NCI-H748 treated with DMSO at 0.1 percent for 48 hours (cell line): ENCODE measurements at places on chromosomes 1 and 21.

GRCh38 chr1:226529891-226530290, 18.7 kb upstream of the STUM start:
- DNase-seq = no peak

- DNase-seq = peak; percentile 4
Measured at GRCh38 chr1:1122078-1122811, 6.4 kb upstream of the C1orf159 start.

DNA sequence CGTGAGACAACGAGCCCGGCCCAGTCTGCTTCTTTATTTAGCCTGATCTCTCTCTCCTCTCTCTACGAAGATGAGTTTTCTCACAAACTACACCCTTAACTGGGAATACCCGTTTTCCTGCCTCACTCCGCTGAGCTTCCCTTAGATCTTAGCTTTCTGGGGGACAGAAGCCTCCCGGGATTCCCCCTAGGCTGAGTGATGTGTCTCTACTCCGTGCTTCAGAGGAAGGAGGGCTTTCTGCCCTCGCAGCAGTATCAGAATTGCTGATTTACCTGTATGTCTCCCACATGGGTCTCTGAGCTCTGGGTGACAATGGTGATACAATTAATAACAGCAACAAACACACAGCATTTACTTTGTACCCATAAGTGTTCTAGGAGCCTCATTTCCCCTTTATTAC, 1.0 kb downstream of the ZBTB17 start:
- no peak for DNase-seq

GRCh38 chr1:151993734-151994496, at the start of gene S100A10:
S100A10 (minus strand) TSS chr1:151993859; CDS start chr1:151986230, 7,629 bp downstream.
- peak; percentile 50 for DNase-seq

GRCh38 chr1:5682626-5683225, 309.5 kb downstream of the NPHP4 start:
- DNase-seq = no peak

GRCh38 chr1:42738678-42739226, 1.3 kb downstream of the CLDN19 start:
- DNase-seq = no peak

GRCh38 chr1:167196166-167196565, 24.5 kb upstream of the POU2F1 start:
- peak; percentile 23 for DNase-seq

GRCh38 chr21:31683029-31683428, 23.5 kb downstream of the SOD1 start:
- DNase-seq = no peak

GRCh38 chr1:162736633-162737067, 53.9 kb upstream of the HSD17B7 start:
- DNase-seq = no peak

- DNase-seq = no peak
Measured at GRCh38 chr1:177571076-177571475, 398.8 kb downstream of the SEC16B start.

DNA sequence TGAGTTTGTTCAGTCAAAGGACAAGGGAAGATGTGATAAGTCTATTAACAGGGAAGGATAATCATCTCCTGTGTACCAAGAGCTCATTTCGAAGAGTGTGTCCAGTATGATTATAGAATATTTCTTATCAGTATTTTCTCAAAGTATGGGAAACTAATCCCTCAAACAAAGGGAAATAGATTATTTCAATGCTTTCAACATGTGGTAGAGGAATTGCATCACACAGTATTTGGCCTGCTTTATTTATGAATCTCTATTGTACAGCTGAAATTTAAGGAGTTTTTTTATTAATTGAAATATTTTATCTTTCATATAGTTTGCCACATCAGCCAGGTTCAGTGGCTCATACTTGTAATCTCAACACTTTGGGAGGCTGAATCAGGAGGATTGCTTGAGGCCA, 151.0 kb downstream of the CLEC20A start:
- no peak for DNase-seq

DNA sequence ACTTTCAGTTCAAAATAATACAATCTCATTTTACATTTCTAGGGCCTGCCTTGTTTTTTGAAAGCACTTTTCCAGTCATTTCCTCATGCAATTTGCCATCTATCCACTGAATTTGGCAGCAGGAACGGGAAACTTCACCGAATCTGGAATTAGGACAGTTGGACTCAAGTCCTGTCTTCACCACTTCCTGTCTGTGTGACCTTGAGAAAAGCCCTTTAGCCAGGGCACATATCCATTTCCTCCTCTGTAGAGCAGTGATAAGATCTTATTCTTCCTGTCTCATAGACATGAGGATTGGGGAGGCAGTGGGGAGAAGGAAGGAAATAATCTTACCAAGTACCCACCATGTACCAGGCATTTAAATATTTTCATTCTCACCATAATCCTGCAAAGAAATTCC, 12.0 kb downstream of the VAV3 start:
- no peak for DNase-seq

DNA sequence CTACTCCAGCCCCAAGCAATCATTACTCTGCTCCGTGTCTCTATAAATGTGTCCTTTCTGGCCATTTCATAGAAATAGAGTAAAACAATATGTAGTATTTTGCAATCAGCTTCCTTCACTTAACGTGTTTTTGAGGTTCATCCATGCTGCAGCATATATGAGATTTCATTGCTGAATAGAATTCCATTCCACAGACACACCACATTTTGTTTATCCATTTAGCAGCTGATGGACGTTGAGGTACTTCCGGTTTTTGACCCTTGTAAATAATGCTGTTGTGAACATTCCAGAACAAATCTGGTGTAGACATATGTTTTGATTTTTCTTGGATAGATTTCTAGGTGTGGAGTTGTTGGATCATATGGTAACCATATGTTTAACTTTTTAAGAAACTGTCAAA, 30.7 kb downstream of the ADAM30 start:
- no peak for DNase-seq

GRCh38 chr1:23795676-23796465, 4.7 kb downstream of the GALE start:
- no peak for DNase-seq

DNA sequence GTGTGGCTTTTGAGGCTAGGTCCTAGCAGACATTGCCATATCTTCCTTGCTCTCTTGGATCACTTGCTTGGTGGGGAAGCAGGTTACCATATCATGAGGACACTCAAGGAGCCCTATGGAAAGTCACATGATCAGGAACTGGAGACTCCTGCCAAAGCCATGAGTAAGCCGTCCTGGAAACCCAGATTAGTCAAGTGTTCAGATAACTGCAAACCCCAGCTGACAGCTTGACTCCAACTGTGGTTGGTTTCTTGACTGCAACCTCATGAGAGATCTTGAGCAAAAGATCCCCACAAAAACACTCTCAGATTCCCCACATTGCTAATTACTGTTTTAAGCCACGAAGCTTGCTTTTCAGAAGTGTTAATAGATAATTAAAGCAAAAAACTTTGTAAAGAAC, 58.6 kb downstream of the CACNA1E start:
- DNase-seq = no peak

GRCh38 chr1:156198831-156199349, 5.0 kb downstream of the SLC25A44 start:
- no peak for DNase-seq

DNA sequence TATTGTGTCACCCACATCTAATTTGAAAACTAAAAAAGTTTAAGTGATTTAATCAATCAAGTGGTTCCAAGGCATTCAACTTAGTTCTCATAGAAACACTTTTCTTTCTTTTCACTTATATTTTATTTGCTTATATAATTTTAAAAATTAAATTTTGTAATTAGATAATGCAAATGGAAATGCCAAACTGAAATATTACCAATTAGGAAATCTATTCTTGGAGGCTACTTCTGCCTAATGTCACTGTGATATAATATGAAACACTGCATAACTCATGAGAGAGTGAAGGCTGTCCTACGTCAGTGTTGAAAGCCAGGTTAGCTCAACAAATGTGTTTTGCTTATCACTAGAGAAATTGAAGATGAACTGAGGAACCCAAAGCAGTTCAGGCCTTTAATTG, 18.3 kb upstream of the SHCBP1L start:
- DNase-seq = no peak

DNA sequence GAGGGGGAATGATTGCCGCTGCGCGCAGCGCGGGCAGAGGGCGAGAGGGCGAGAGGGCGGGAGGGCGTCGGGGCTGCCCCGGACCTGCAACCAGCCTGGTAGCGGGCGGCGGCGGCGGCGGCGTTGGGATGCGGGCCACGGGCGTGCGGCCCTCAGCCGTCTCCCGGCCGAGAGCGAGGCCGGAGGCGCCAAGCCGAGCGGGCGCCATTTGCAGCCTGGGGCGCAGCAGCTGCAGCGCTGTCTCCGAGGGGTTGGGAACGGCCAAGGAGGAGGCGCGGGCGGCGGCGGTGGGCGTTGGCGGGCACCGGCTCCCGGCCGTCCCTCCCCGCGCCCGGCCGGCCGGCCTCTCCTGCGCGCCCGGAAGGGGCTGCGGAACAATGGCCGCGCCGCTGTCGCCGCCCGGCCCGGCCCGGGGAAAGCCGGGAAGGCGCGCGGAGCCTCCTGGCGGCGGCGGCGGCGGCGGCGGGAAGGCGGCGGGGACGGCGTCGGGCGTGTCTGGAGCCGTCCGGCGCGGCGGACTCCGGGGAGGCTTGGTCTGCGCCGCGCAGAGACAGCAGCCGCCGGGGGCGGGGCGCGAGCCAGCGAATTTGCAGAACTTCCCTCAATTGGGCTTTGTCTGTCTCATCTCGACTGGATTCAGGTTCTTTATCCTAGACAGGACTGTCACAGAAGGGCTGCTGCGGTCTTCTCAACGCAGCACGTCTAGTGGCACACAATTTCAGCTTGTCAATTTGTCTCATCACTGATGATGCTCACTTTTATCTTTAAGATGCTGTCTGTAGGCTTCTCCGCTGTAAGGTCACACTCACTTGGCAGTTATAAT, 35.7 kb downstream of the ZBTB8B start:
- DNase-seq = peak; percentile 7

- no peak for DNase-seq
Measured at GRCh38 chr1:30753118-30753517, 4.5 kb downstream of the LAPTM5 start.

DNA sequence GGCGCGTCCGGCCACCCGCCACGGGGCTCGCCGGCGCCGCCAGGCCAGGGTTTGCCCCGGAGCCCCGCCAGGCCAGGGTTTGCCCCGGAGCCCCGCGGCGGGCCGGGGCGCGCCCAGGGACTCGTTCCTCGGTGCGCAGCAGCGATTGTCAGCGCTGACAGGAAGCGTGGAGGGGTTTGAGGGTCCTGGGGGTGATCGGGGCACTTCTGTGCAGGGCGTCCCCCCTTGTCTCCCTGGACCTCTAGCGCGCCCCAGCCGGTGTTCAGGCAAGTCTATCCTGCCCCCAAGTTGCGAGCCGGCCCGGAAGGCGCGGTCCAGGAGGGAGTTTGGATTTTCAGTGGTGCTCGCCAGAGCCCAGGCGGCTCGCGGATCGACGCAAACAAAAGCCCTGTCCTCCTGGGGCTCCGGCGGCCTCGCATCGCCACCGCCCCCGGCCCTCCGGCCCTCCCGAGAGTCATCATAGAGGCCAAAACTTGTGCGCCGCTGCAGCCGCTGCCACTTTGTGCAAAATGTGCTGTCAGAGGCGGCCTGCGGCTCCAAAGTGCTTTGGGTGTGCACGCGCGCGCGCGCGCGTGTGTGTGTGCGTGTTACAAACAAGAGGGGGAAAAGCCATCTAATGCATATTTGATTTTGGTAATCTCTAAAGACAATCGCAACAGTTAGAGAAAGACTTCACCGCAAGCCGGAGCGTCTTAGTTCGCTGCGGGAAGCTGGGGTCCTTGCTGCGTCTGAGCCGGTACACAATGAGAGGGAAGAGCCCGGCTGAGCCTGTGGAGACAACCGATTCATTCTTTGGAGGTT, 1.0 kb downstream of the ROR1 start:
- DNase-seq = no peak

DNA sequence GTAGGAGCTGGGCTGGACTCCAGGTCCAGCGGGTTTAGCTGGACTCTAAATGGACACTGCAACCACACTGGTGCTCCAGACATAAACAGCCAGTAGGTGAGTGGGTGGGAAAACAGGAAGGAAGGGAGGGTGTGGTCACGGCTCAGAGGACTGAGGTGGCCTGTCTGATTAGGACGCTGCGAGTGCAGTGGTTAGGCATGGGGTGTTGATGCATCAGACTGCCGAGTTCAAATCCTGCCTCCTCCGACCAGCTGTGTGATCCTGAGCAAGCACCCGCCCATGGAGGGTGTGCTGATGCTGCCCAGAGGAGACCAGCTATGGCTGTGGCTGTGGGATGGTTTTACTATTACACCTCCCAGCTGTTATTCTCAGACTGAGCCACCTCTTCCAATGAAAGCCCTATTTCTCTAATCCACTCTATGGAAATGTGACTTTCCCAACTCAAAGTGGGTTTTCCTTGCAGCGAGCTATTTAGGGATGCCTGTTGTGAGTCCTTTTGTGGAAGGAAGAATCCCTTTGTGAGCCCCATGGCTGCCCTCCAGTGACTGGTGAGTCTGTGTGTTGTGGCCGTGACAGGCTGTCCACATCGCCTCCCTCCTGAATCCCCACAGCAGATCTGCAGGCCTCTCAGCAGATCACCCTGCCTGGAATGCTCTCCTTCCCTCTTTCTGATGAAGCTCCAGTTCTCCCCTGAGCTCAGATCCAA, 56.6 kb upstream of the EDN2 start:
- no peak for DNase-seq

GRCh38 chr1:233679030-233679429, 65.1 kb downstream of the KCNK1 start:
- DNase-seq = peak; percentile 1

- DNase-seq = no peak
Measured at GRCh38 chr1:87501738-87502137, 173.1 kb downstream of the LMO4 start.

- no peak for DNase-seq
Measured at GRCh38 chr1:114081437-114082303, 72.0 kb downstream of the SYT6 start.

GRCh38 chr1:172489847-172490246, 43.1 kb upstream of the SUCO start:
- no peak for DNase-seq

GRCh38 chr1:224783006-224783651, 146.3 kb upstream of the DNAH14 start:
- DNase-seq = peak; percentile 78

GRCh38 chr1:168279253-168279652, 1.4 kb upstream of the TBX19 start:
- DNase-seq = no peak

- DNase-seq = no peak
Measured at GRCh38 chr1:225488676-225489075, 60.8 kb upstream of the LBR start.

- DNase-seq = no peak
Measured at GRCh38 chr1:49556676-49557234, 467.0 kb downstream of the AGBL4 start.

- no peak for DNase-seq
Measured at GRCh38 chr1:109821831-109822745, 58.4 kb upstream of the EPS8L3 start.

GRCh38 chr1:213399695-213400094, 348.7 kb downstream of the RPS6KC1 start:
- DNase-seq = no peak

DNA sequence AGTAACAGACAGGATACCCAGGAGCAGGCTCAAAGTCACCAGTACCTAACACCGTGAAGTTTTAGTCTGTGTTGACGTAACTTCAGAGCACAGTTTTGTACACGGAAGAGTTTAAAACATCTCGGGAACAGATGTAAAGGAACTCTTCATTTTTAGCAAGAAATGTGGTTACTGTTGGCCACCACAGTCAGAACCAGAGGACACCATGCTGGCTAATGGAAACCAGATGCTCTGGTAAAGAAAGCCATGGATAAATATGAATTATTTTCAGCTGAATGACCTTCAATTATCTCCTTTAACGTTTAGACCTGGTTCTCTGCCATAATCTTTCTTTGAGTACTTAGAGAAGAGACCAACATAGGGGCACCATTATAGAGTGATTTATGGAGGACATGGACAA, 115.9 kb downstream of the NTMT2 start:
- DNase-seq = no peak
